ENCODE measurements at places on chromosomes 12 and 14. TPM values are rescaled to one million over a fixed set of nuclear protein-coding genes. Genes with fewer than 3 reads are reported as not detected.

- no peak for DNase-seq
These were observed 93.7 kb upstream of the SFSWAP start for GRCh38 chr12:131617179-131617578.

DNA sequence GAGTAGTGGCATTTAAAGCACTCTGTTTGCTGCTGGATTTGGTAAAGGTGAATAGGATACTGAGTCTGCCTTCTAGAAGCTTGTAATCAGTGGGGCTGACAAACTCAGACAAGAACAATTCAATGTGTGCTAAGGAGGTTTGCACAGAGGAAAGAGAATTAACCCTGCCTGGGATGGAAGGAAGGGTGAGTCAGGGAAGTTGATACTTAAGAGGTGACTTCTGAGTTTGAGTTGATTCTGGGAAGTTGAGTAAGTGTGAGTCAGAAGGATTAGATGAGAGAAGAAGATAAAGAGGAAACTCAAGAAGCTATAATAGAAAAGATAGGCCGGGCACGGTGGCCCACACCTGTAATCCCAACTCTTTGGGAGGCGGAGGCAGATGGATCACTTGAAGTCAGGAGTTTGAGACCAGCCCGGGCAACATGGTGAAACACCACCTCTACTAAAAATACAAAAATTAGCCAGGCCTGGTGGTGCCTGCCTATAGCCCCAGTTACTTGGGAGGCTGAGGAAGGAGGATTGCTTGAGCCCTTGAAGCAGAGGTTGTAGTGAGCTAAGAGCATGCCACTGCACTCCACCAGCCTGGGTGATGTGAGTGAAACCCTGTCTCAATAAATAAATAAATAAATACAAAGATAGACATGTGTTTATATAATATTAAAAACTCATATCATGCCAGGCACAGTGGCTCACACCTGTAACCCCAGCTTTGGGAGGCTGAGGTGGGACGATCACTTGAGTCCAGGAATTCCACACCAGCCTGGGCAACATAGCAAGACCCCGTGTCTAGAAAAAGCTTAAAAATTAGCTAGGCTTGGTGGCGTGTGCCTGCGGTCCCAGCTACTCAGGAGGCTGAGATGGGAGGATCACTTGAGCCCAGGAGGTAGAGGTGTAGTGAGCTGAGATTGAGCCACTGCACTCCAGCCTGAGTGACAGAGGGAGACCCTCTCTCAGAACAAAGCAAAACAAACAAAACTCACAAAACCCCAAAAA lies 126.8 kb upstream of the CPM start:
- no peak for DNase-seq

DNA sequence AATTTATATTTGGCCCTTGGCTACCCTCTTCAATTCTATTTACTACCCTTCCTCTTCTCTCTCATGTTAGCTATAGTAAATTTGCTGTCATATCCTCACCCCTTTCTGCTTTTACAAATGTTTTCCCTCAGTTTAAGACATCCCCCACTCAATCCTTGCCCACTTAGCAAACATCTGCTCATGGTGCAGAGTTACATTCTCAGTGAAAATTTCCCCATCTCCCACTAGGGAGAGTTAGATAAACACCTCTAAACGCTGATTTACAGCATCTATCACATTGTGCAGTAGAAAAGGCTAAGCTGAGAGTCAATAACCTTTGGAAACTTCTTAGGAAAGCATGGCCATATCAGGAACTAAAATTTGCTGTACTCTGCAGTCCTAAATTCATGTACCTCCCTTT lies 69.0 kb downstream of the DENND5B start:
- peak; percentile 36 for DNase-seq

GRCh38 chr12:132700212-132700822 lies 10.3 kb upstream of the PGAM5 start:
- no peak for DNase-seq

MGP gene
- polyA plus RNA-seq: 38.2 TPM

Data from right renal cortex interstitium (tissue), 3 donors.